ENCODE measurements at places on chromosomes 4 and X.
A peak's percentile ranks its signal among the peaks of the same experiment; 100 is the strongest.

DNA sequence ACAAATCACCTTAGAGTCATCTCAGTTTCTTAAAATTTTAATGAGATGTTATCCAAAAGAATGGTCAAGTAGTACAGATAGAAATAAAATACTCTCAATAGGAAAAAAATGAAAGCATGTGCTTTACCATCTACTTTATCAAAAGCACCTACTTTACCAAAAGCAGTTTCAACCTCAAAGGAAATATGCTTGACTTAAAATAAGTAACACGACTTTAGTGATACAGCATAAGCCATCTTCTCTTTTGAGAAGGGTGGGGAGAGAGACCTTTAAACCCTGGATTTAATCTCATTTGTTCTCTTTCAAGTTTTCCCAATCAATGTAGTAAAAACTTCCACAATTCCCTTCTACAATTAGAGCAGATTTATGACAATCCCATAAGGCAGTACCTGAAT is 26.5 kb downstream of the OTUD4 start:
- DNase-seq, result no peak

- peak; percentile 100 for DNase-seq
Measured at GRCh38 chr4:77156533-77156911, 485 bp upstream of the CCNG2 start.

DNA sequence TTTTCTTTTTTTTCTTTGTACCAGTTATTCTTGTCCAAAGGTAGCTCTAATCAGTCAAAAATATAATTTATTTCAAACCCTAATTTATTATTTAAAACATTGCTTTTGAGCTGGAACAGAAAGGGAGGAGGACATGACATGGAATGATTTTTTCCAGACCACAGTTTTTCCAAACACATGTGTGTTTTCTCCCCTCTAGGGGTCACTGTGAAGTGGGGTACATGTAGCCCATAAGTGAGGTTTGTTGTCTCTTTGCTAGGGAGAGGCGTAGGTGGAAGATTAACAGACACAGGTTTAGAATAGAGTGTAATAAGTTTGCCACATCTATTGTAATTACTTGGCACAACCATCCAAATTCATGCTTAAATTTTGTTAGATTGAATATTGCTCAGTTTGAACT is 83.0 kb downstream of the TNIP2 start:
- DNase-seq, result peak; percentile 30

DNA sequence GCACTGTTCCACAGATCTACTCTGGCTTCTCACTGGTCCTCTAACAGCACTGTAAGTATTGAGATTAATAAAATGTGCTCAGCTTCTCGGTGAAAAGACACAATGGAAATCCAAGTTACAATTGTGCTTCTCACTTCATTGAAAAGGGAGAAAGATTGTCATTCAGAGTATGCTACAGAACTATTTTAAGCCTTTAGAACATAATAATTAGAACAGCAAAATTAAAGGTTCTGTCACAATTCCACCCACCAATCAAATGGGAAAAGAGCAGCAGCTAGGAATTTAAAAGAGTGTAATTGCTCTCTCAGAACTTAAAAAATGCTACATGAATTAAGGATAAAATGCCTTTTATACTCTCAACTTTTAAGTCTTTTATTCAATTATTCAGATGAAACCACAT is 329.4 kb downstream of the ANK2 start:
- no peak for DNase-seq

DNA sequence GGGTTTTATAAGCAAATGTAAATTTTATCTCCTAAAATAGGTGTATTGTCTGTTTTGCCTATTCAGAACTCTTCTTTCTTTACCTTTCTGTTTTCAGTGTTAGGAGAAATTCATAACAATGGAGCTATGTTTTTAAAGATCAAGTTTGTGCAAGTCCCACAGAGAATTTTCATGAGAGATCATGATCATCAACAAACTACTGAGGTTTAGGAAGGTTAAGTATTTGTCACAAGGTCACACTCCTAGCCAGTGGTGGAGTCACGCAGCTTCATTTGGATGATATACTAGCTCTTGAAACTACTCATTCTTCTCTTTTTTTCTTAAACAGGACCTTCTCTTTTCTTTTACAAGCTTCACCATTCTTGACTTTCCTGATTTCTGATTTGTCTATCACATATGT is 892.6 kb upstream of the FRG1 start:
- DNase-seq, result no peak

GRCh38 chr4:78081541-78081940 is 24.4 kb downstream of the FRAS1 start:
- DNase-seq, result no peak

- no peak for DNase-seq
Measured at GRCh38 chr4:97013711-97014110, 1129.6 kb downstream of the STPG2 start.

- DNase-seq, result no peak
Measured at GRCh38 chrX:19740744-19741143, 146.7 kb downstream of the SH3KBP1 start.

DNA sequence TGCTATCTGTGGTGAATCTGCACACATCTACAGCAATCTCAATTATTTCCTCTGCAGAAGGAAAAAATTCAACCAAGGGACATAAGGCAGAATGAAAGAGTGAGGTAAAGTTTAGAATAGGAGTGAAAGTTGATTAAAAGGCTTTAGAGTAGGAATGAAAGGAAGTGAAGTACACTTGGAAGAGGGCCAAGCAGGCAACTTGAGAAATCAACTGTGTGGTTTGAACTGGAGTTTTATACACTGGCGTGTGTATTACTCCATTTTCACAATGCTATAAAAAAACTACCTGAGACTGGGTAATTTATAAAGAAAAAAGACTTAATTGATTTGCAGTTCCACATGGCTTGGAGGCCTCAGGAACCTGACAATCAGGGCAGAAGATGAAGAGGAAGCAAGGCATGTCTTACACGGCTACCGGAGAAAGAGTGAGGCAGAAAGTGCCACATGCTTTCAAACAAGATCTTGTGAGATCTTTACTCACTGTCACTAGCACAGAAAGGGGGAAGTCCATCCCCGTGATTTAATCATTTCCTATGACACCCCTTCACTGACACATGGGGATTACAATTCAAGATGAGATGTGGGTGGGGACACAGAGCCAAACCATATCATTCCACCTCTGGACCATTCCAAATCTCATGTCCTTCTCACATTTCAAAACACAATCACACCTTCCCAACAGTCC is 234.8 kb downstream of the IL15 start:
- peak; percentile 72 for DNase-seq

DNA sequence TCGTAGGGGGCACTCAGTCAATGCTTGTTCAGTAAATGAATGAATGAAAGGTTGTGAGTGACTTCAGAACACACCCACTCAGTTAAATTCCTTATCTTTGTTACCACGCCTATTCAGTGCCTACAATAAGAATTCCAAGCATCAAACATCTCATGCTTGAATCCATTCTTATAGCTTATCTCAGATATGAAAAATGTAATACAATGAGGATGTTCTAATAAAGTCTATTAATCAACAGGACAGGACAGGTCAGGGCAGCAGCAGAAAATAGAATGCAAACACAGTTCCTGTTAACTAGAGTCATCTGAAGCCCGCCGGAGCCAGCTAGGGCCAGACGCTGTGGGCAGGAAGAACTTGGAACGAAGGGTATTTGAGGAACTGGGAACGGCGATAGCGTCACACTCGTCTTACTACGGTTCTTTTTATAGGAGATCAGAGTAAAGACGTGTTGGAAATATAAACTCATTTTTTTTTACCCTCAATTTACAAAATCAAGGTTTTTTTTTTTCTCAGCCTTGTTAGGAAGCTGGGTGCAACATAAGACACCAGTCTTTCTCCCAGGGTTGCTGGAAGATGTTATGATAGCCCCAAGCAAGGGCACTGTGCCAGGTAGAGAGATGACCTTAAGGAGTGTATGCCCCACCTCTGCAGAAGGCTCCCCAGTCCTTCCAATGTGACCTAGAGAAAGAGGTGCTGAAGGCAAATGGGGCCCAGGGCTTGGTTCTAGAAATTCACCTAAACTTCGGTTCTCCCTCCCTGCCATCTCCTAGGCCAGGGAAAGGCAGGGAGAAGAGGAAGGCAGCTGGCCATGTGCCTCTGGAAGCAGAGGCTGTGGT is 48.3 kb downstream of the SEL1L3 start:
- peak; percentile 70 for DNase-seq

GRCh38 chrX:68686097-68686977 is 38.9 kb downstream of the STARD8 start:
- no peak for DNase-seq

GRCh38 chrX:100296183-100296753 is 113.8 kb downstream of the PCDH19 start:
- no peak for DNase-seq

GRCh38 chr4:787561-787981 is 38.4 kb downstream of the CPLX1 start:
- no peak for DNase-seq
